ENCODE measurements at places on chromosomes 12 and 14.

DNA sequence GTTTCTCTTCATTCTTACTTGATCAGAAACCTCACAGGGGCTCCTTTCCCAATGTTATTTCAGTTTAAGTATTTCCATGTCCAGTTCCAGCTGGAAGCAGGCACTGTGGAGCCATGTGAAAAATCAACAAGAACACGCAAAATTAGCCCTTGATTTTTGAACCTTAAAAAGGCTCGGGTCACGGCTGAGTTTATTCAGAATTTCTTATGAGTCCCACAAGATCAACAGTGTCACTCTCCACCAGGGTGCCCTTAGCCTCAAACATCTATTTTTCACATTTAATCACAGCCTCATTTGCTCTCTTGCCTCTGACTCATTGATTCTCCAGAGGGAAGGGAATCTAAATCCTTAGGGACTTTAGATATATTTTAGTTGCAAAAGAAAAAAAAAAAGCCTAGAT, 157.7 kb upstream of the AVPR1A start:
- no peak for DNase-seq

- no peak for DNase-seq
Measured at GRCh38 chr12:2324387-2324786, 271.6 kb downstream of the CACNA1C start.

DNA sequence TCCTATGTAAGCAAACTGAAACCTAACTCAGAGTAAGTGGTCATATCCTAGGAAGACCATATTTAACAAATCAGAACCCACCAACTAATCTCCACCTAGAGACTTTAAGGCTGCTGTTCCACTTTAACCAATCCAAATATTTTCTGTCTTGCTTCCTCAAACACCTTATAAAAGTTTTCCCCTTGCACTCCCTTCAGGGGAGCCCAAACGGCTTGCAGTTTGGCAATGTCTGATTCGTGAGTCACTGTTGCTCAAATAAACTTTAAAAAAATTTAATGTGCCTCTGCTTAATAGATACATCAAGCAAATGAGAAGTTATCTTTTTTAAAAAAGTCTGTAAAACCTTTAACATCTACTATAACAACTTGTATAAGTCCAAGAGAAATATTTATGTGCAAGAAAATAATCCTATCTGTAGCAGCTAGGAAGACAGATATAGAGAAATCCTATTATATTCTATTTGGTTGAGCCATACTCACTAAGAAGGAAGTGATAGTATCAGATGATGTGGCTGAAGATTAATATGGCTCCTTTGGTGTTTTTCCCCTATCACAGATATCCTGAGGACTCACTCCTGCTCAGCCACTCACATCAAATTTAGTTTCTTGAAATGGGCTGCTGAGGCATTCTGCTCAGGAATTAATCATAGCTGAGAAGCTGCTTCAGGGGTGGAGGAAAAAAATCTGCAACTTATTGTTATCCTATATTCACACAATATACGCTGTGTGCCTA, 65.1 kb upstream of the DUSP6 start:
- no peak for DNase-seq

DNA sequence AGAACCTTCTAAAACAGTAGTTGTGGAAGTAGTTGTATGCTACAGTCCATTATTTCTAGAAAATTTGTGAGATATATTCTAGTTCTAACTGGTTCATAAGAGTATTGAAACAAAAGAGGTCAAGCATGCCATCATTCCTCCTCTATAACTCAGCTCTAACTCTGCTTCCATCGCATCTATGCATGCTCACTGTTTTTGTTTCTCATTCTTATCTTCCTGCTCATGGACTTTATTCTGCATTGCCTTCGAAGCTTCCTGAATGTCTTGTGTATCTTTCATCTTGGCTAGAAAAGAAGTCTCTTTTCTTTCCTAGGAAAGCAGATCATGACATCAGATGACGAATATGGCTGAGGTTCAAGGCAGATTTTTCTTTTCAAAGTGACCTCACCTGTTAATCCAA, 402 bp downstream of the LMNTD1 start:
- no peak for DNase-seq

DNA sequence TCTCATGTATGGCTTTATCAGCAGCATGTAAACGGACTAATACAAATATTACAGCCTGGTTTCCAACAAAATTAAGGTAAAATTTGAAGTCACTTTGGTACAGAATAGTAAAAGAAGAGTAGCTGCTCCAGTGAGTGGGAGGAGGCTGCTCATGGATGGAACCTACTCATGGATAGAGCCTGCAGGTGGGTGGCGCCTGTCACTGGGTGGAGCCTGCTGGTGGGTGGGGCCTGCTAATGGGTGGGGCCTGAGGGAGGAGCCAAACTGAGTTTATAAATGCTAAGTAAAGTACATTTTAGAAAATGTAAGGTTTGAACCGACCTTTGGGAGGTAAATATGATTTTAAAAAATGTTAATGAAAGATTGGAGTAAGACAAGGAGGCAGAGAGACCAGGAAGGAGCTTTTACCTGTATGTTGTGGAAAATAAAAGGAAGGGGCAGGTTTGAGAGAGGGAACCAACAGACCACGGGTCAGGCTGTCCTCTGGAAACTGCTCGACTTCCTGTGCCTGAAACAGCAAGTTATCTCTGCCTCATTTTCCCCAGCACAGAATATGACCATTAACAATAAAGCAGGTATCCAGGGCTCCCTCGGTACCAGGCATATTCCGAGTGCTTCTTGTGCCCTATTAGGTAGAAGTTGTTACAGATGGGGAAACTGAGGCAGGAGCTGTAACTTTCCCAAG, 55.9 kb upstream of the SEL1L start:
- no peak for DNase-seq

DNA sequence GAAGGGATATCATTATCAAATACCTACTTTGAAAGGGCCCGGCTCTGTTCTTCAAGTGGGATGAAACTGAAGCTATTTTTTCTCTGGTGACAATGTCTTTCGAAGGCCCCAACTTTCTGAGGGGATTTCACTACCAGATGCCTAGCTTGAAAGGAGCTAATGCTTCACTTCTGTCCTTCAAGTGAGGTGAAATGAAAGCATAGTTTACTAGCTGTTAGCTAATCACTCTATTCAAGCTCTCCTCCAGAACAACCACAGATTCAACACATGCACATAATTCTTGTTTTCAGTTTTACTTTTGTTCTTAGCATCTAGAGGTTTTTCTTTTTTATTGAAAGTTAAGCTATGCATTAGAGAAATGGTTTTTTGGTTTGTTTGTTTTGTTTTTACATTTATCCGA, 571.4 kb downstream of the NOVA1 start:
- DNase-seq = no peak

DNA sequence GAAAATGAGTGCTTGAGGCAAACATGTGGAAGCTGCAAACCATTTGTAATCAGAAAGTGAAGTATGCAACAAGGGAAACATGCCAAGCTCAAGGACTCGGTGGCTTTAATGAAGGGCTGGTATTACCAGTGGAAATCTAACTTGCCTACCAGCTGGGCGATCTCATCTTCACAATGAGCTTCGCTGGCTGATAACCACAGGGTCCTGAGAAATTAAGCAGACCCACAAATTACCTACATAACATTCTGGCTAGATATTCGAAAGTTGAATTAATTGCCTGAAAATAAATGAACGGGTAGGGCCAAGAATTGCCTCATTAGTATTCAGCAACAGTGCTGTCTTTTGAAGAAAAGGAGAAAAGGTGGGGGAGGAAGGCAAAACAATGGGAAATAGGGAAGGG, 439.4 kb downstream of the PDZRN4 start:
- no peak for DNase-seq

DNA sequence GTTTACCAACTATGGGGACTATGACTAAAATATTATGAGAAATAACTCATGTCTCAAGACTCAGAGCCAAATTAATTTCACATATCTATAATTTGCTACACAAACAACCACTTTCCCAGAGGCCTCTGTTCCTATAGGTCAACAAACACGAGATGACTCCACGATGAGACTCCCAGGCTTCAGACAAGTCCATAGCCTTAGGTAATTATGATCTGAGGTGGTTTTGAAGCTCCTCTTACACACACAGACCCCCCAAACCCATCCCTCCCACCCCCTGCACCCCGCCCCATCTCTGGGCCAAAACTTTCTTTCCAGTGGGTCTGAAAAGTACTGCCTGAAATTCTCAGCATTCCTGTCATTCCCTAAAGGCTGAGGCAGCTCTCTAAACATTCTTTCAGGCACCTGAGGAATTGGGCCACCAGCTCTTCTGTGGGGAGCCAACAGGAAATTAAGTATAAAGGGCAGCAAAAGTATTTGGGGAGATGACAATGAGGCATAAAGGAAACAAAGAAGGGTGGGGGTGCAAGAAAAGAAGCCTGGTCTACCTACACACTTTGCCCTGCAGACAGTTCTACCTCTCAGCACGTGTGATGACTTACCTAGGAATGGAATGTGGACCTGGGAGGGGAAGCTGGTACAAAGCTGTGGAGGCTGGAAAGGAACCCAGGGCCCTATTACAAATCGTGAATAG, 143.6 kb downstream of the PAWR start:
- no peak for DNase-seq

DNA sequence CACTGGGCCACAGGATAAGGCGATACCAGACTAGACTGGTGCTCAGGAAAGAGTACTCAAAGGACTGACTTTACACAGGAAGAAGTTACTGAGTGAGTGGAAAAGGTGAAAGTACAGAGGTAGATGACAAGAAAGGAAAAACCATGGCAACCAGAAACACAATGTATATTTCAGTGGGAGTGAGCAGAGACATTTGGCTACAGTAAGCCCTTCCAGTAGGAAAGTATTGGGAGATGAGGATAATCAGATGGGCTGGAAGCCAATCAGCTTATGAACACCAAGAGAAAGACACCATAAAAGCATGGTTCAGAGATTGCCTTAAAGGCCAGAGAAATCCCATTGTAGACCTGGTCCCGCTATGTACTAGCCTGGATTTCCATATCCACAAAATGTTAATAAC, 51.6 kb downstream of the TMTC1 start:
- DNase-seq = no peak
